Activated CD4-positive, alpha-beta memory T cell treated with anti-CD3 and anti-CD28 coated beads for 36 hours (primary cell): ENCODE measurements at places on chromosomes 12 and 14.

- DNase-seq = no peak
These were observed 130.5 kb downstream of the ACSS3 start for GRCh38 chr12:81208187-81208911.

DNA sequence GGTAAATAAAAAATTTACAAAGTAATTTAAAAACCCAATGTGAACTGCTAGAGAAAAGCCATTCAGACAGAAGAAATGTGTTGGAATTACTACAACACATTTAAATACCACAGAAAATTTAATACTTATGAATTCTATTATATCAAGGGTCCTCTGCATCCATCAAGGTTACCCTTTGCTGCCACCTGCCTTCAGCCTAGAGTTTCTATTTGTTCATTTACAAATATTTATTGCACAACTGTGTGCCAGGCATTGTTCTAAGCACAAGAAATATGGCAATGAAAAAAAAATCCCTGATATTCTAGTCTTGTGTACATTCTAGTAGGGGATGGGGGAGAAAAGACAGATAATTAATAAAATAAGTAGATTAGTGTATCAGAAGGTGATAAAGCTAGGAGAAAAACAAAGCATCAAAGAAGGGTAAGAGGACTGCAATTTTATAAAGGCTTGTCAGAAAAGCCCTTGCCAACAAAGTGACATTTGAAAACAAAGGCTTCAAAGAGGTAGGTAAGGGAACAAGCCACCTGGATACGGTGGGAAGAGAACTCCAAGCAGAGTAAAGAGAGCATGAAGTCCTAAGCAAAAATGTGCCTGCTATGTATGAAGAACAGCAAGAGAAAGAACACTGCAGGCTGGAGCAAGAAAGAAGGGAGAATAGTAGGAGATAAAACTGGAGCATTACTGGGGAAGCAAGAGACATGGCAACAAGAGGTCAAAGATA is 59.1 kb upstream of the SLC6A13 start:
- no peak for DNase-seq

- DNase-seq = no peak
These were observed 27.7 kb downstream of the DUSP16 start for GRCh38 chr12:12534975-12535374.

- DNase-seq = no peak
These were observed 8.3 kb upstream of the GPR162 start for GRCh38 chr12:6813363-6813762.

DNA sequence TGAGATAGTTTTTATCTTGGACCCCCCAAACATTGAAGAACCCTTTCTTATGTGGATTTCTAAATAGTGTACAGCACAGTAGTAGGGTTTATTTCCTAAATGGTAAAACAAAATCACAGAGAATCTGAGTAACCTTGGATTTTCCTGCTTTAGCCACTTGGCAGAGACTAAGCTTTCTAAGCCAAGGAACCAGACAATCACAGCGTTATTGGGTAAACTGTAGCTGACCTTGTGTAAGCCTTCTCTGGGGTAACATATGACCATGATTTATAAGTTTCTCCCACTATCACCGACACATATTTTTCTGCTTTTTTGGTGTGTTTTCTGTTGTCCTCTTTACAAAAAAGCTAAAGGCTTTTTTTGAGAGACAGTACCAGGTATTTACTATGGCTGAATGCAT is 136.3 kb upstream of the PZP start:
- no peak for DNase-seq
